ENCODE measurements at places on chromosomes 2 and 18.

DNA sequence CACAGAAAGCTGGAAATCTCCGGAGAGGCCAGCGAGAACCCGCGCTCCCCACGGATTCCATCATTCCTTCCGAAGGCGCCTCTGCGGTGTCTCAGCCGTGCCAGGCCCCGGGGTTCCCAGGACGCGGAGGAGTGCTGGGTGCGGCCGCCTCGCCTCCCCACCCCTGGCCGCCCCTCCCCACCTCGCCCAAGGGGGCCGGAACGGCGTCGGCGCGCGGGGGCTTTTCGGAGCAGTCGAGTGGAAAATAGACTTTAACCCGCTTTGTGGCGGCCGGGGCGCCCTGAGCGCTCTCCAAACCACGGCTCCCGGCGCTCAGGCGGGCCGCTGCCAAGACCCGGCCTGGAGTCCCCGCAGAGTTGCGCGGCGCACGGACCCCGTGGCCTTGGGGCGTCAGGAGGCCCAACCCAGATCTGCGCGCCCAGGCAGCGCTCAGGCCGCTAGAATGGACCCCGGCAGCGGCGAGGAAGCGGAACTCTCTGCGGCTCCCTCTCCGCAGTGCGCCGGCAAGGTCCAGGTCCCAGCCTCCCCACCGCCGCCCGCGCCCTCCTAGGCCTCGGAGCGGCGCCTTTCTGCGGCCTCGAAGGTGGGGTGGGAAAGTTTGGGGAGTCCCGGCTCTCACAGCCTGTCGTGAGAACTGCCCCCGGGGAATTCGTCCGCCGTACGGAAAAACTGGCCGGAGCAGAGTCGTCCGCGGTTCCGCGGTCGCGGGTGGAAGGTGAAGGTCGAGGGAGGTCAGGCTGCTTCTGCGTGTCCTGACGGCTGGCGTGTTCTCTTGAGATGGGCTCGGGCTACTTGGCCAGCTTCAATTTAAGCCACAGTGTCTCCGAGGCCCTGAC is 1.2 kb upstream of the EMX1 start:
- peak; percentile 85 for DNase-seq

DNA sequence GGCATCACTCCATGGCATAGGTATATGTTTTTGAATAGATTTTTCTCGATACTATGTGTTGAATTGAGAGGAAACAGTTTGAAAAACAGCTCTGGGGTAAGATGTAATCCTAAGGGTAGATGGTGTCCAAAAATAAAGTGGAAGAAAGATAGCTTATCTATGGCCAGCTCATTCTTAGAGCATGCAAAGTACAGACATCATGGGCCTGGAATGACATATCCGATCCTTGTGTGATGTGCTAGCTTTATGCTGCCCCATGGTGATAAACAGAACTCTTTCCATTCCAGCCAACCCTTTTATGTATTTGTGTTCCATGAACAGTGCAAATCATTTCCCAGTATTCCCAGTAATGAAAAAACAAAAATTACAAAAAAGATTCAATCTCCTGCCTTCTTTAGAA is 390.2 kb upstream of the NXPH2 start:
- no peak for DNase-seq

- DNase-seq, result no peak
Observed at GRCh38 chr18:5972298-5972697, 77.0 kb upstream of the TMEM200C start.

DNA sequence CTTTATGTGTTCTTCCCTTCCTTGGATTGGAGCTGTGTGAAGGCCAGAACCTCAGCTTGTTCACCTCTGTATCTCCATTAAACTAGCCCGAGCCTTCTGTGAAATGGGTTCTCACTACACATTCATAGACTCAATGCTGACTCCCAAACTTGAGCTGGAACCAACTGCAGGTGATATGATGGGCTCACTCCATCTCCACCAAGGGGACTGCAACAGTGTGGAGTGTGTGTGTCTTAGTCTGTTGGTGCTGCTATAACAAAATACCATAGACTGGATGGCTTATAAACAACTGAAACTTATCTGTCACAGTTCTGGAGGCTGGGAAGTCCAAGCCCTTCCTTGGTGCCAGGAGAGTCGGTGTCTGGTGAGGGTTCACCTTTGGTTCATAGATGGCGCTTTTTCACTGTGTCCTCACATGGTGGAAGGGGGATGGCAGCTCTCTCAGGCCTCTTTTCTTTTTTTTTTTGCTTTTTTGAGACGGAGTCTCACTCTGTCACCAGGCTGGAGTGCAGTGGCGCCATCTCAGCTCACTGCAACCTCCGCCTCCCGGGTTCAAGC is 94.2 kb upstream of the MAP4K3 start:
- no peak for DNase-seq

DNA sequence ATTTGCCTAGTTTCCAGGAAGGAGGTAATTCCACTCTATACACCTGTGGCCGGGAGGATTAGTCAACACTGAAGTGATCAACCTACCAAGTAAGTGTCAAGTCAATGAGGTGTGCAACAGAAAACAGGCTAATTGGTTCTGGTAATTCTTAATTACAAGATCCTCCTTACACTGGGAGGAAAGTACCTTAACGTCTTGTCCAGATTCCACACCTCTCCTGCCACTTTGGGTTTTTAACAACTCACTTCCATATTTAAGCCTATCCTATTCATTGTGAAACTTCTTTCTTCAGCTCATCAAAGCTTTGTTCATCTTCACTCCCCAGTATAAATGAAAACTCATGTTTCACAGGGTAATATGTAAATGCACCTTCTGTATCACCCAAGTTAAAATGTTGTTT is 22.0 kb upstream of the MAP4K4 start:
- DNase-seq, result no peak

DNA sequence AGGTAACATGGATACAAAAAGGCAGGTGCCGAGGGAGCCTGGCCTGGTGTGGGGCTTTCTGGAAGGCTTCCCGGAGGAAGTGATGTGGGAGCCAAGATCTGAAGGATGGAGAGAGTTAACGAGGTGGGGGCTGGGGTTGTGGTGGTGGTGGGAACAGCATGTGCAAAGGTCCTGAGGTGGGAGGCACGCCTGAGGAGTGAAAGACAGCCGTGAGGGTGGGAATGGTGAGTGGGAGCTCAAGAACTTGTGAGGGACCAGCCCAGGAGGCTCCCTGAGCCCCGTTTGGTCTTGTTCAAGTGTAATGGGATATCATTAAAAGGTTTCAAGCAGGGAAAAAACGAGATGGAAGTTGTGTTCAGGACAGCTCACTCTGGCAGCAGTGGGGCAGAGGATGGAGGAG is 35.2 kb downstream of the TRPM8 start:
- no peak for DNase-seq

GRCh38 chr2:73979021-73979420 is 5.7 kb upstream of the TET3 start:
- no peak for DNase-seq

DNA sequence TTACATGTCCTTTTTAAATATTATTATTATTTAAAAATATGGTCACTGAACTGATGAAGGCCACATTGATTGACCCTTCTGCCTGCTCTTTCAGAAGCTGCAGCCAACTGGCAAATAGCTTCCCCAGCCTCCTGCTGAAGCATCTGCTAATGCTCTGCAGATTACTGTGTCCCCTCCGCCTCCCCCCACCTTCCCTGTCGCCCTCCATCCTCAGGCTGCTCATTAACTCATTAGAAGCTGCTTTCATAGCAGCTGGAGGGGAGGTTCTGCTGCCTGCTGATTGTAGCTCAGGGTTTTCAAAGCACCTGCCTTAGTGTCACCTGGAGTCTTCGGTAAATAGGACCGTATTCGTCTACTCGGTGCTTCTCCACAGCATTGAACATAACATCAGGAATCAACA is 24.8 kb upstream of the LMAN1 start:
- peak; percentile 88 for DNase-seq

DNA sequence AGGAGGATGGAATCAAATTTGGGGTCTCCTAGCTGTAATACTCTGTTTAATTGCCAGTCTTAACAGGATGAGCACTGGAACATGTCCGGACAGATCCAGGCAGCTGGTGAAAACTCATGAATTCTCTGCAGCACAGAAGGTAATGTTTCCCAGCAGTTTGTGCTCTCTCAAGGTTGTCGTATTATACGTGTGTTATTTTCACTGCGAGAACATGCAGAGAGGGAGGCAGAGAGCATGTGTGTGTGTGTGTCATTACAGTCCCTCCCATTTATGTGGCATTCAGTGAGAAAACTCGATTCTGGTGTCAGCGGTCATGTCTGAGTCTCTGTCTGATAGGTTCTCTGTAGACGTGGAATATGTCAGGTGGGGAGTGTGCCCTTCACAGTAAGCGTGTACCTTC is 150.2 kb upstream of the POU3F3 start:
- no peak for DNase-seq

GRCh38 chr2:108938077-108938710 is 50.8 kb downstream of the EDAR start:
- DNase-seq, result no peak

- DNase-seq, result no peak
Observed at GRCh38 chr2:127320586-127321275, 26.8 kb upstream of the ERCC3 start.

DNA sequence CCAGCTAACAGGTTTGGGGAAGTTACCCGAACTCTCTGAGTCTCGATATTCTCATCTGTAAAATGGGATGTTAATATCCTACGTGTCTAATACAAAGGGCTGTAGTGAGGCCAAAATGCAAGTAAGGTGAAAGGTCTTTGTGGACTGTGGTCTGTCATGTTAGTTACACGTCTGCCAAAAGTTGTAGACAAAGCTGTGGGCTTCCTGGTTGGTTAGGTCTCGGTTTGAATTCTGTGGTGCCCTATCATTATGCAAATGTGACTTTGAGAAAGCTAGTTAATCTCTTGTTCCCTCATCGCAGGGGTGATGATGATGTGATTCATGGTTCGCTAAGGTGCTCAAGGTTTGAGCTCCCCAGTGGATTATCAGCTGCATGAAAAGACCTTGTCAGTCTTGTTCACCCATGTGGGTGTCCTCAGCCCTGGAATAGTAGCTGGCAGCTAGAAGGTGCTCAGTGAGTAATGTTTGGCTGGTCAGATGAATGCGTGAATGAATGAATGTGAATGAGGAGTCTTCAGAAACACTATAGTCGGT is 23.1 kb downstream of the TRIB2 start:
- DNase-seq, result no peak

- no peak for DNase-seq
Observed at GRCh38 chr18:6929370-6930102, 188.1 kb downstream of the LAMA1 start.

DNA sequence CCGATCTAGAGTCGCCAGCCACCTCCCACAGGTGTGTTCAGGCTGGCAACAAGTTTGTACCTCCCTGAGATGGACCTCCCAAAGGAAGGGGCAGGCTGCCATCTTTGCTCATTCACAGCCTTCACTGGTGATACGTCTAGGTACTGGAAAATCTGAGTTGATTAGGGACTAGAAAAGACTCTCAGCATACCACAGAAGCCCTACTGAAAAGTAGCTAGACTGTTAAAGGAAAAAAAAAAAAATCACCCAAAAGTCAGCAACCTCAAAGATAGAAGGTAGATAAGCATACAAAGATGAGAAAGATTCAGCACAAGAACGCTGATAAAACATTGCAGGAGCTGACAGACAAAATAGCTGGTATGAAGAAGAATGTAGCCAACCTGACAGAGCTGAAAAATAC is 128.6 kb upstream of the WDR75 start:
- DNase-seq, result no peak

DNA sequence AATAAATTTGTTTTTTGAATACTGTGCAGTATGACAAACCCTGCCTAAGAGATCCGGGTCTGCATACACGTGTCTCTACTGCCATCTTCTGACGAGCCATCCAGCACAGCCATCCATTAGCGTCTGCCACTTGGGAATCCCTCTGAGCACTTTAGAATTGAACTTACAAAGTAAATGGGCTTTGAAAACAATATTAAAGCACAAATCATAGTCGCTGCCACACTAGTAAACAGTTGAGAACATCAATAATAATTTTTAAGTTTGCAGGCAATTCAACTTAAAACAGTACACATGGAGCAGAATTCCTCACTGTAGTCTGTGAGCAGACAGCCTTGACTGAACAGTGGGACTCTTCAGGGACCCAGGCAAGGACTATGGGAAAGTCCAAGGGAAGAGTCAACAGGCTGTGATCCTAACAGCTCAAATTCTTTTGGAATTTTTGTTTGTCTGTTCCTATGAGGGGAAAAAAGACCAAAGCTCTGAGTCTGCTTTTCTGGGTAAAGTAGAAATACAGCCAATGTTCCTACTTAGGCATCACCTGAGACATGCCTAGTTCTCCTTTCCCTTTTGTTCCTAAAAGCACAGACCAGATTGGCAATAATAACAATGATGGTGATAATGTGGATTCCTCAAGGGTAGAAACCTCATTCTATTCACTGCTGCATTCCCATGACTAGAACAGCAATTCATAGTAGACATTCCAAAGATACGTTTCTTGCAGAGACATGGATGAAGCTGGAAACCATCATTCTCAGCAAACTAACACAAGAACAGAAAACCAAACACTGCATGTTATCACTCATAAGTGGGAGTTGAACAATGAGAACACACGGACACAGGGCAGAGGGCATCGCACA is 92.9 kb downstream of the MREG start:
- DNase-seq, result peak; percentile 70

DNA sequence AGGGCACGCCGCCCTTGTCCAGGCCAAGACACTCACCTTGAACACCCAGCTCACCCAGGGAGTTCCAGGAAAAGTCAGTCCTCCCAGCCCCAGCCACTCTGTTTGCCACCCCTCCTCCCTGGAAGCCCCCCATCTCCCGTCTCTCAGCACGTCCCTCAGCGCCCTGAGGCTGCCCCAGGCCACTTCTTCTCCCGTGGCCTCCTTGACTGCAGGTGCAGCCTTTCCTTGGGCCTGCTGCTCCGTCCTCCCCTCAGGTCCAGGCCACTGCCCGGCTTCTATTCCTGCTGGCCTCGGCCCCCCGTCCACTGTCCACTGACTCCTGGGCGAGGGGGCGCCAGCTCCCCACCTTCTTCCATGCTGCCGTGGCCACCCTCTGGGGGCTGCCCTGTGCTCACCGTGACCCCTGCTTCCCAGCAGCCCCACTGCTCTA is 239.1 kb downstream of the HDAC4 start:
- no peak for DNase-seq

DNA sequence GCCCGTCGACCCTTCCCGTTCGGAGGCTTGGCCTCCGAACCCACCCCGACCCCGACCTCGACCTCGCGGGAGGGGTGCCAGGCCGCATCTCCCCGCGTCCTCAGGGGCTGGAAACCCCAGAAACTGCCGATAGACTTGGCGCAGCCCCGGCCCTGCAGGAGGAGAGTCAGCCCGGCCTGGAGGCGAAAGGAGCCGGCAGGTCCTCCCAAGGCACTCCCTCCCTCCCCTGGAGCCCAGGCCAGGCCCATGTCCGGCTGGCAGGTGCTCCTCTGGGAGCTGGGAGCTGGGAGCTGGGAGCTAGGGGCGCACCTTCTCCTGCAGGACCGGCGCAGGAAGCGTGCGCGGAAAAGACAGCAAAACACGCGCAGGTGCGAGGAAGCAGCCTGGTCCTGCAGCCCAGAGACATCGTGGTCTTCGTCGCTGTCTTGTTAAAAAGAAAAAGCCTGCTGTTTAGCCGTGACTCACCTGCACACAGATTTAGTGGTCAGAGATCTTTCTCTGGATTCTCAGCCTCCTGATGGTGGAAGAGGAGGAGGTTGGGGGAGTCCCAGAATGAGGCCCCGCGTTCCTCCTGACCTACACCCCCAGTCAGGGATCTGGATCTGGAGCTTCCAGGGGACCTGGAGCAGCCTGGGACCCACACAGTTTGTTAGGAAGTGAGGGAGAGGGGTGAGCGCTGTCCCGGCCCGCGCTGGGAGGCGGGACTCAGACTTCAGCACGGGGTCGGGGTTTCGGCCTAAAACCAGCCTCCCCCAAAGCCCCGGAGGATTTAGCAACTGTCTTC is 660 bp upstream of the MBP start:
- no peak for DNase-seq
